T-helper 2 cell treated with Interferon-gamma antibody and Interleukin-4, amounts not matched to agents 5 μg/mL and 100 μg/mL, for 36 hours (primary cell): ENCODE measurements at places on chromosomes 3 and 15.

- no peaks in the 10 kb centered on the region for H3K4me1 ChIP-seq
- DNase-seq = no peak
- H3K27me3 ChIP-seq = no peaks in the 10 kb centered on the region
- H3K36me3 ChIP-seq = no peaks in the 10 kb centered on the region
- H3K4me3 ChIP-seq = no peak overlapping the region
- H3K27ac ChIP-seq = no peak overlapping the region
Measured at GRCh38 chr3:2023959-2024358, 74.7 kb upstream of the CNTN4 start.

- H3K4me3 ChIP-seq = no peak overlapping the region
- no peaks in the 10 kb centered on the region for H3K4me1 ChIP-seq
- no peaks in the 10 kb centered on the region for H3K27me3 ChIP-seq
- no peaks in the 10 kb centered on the region for H3K36me3 ChIP-seq
- DNase-seq = no peak
- no peak overlapping the region for H3K27ac ChIP-seq
Measured at GRCh38 chr3:59264366-59264765, 214.5 kb upstream of the CFAP20DC start.

GRCh38 chr15:83928878-83929418 lies 275.0 kb downstream of the ADAMTSL3 start:
- peaks cover 2% of the 10 kb centered on the region for H3K27me3 ChIP-seq
- peak overlapping the region; percentile 87 for H3K27ac ChIP-seq
- peak; percentile 49 for DNase-seq
- peaks cover 12% of the 10 kb centered on the region for H3K36me3 ChIP-seq
- H3K4me1 ChIP-seq = peaks cover 34% of the 10 kb centered on the region

DNA sequence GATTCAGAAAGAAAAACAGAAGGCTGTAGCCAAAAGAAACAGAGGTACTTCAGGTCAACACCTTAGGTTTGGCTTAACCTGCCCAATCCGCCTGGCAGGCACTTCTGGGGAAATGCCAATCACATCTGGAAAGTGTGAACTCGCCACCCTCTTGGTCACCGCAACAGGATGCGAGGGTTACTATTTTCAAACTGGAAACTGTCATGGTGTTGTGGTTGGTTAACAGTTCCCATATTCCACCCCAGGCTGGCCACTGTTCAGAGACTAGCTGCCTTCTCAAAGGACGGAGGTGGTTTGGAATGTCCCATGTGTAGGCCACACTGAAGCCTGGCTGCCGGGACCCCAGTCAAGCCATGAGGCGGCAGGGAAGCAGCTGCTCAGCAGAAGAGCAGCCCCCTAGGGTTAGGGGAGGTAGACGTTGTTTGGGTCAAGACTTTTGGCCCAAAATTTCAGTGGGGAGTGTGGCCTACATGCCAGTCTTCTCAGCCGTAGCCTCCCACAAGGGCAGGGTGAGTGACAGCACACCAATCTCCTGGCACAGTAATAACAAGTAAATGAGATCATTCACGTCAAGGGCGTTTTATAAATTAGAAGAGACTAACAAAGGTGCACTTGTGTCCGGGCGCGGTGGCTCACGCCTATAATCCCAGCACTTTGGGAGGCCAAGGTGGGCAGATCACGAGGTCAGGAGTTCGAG lies 54.6 kb downstream of the UMPS start:
- H3K27me3 ChIP-seq = peaks cover 2% of the 10 kb centered on the region
- no peak for DNase-seq
- peaks cover 8% of the 10 kb centered on the region for H3K4me1 ChIP-seq
- H3K27ac ChIP-seq = no peak overlapping the region
- no peak overlapping the region for H3K4me3 ChIP-seq
- no peaks in the 10 kb centered on the region for H3K36me3 ChIP-seq

DNA sequence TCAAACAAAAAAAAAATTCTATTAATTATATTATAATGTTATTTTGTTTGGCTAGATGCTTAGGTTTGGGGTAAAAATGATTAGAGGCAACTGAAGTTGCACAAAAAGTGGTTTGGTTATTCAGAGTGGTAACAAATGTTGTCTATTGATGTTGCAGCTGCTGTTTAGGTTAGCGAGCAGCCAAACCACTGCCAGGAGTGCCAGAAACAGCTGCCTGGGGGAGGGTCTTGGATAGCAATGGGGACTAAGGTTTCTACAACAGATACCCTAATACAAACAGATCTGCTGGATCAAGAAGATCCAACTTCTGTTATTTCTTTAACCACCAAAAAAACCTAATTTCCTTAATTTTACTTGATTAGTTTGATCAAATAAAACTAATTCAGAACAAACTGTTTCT lies 26.6 kb downstream of the BTLA start:
- peaks cover 55% of the 10 kb centered on the region for H3K4me1 ChIP-seq
- DNase-seq = no peak
- no peak overlapping the region for H3K27ac ChIP-seq
- H3K4me3 ChIP-seq = peak overlapping the region; percentile 41
- H3K36me3 ChIP-seq = peaks cover 69% of the 10 kb centered on the region

GRCh38 chr15:43795997-43796396 lies 3.9 kb downstream of the SERF2 start:
- peaks cover 43% of the 10 kb centered on the region for H3K4me1 ChIP-seq
- peaks cover 70% of the 10 kb centered on the region for H3K36me3 ChIP-seq
- DNase-seq = no peak

DNA sequence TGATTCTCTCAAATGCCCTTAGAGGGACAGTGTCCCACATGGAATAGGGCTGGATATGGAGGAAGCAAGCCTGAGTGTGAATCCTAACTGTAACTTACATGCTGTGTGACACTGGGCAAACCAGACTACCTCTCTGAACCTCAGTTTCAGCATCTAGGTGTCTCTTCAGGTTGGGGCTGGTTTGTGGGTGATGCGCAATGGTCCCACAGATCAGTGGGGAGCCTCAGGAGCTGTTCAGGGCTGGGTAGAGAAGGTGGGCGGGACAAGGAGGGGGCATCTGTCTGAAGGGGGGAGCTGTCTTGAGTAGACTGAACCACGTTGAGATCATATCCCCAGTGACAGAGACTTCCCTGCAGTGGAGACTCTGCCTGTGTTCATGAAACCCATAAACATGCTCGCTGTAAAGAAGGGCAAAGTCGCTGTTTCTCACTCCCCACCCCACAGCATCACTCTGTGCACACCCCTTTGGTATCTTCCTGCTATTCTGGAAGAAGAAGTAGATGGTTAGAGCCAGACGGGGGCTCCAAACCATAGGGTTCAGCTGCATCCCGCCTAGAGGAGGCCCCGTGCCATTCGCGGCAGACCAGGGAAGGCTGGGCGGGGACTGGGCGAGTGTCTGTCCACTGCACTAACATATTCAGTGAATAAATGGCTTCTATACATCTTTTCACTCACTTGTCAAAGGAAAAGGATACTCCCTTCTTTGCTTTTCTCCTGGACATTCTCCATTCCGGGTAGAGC lies 28.4 kb downstream of the SRPRB start:
- no peak for DNase-seq
- H3K4me1 ChIP-seq = no peaks in the 10 kb centered on the region
- no peak overlapping the region for H3K4me3 ChIP-seq
- H3K27me3 ChIP-seq = no peaks in the 10 kb centered on the region
- H3K36me3 ChIP-seq = no peaks in the 10 kb centered on the region
- no peak overlapping the region for H3K27ac ChIP-seq

DNA sequence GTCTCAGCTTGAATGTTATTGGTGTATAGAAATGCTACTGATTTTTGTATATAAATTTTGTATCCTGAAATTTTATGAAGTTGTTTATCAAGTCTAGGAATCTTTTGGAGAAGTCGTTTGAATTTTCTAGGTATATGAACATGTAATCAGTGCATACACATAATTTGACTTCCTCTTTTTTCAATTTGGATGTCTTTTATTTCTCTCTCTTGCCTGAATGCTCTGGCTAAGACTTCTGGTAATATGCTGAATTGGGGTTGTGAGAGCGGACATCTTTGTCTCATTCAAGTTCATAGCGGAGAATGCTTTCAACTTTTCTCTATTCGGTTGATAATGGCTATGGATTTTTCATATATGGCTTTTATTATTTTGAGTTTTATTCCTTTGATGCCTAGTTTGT lies 100.9 kb upstream of the MCTP2 start:
- H3K27ac ChIP-seq = no peak overlapping the region
- peaks cover under 1% of the 10 kb centered on the region for H3K4me1 ChIP-seq

- no peaks in the 10 kb centered on the region for H3K4me1 ChIP-seq
- no peaks in the 10 kb centered on the region for H3K27me3 ChIP-seq
- no peak for DNase-seq
- no peak overlapping the region for H3K4me3 ChIP-seq
Measured at GRCh38 chr3:162647321-162647720, 1150.7 kb downstream of the OTOL1 start.

DNA sequence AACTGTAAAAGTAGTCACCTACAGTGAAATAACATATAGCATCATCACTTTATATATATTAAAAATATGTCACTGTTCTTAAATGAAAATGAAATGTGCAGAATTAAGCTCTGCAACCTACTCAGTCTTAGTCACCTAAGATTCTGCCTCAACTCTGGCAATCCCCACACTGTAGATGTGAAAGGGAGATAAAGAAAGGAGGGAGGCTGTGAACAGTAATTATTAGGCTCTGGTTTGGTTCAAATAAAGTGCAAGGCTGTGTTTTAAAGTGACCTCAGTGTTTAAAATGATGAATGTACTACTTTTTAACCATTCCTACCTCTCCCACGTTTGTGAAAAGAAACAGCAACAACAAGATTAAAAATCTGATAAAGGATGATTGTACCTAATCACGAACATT lies 72.2 kb downstream of the ATP8B4 start:
- peak; percentile 28 for DNase-seq
- H3K27ac ChIP-seq = no peak overlapping the region
- peaks cover 15% of the 10 kb centered on the region for H3K4me1 ChIP-seq

GRCh38 chr3:184734903-184735701 lies 23.2 kb upstream of the MAGEF1 start:
- H3K36me3 ChIP-seq = no peaks in the 10 kb centered on the region
- no peaks in the 10 kb centered on the region for H3K4me1 ChIP-seq
- H3K4me3 ChIP-seq = no peak overlapping the region
- peaks cover 11% of the 10 kb centered on the region for H3K27me3 ChIP-seq
- DNase-seq = no peak

DNA sequence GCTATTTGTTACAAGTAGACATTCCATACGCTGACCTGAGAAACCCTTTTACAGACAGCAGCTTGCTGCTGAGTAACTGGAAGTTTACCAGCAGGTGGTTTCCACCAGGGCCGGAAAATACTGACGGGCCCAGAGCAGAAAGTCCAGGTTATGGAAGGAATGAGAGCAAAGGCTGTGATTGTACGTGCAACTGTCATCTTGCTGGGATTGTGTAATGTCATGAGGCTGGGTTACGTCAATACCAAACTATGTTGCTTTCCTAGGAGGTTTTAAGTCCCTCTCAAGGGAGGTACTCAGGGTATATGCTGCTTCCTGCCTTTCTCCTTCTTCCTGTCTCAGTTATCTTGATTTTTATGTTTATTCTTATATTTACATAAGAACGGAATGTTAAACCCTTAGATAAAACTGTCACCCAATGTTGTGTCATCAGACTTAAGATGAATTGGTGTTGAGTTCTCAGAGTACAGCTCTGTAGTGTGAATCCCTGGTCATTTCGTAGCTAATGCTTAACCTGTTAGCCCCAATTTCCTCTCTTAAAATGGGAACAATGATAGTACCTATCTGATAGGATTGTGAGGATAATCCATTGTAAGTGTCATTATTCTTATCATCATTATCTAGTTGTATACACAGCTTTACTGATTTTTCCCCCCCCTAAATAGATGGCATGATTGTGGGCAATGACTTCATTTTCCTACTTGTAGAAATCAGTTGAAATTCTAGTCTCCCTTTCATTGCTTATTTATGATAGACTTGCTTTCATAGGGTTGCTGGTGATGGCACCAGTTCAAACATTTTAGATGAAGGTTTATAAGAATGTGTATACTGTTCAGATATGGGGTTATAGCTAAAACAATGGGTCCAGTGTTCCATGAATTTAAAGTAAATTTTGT lies 101.4 kb downstream of the FNDC3B start:
- H3K36me3 ChIP-seq = peaks cover 5% of the 10 kb centered on the region
- no peak overlapping the region for H3K27ac ChIP-seq
- H3K27me3 ChIP-seq = no peaks in the 10 kb centered on the region
- DNase-seq = no peak
- H3K4me1 ChIP-seq = peaks cover 53% of the 10 kb centered on the region

GRCh38 chr3:98855806-98856400 lies 45.6 kb downstream of the DCBLD2 start:
- no peak overlapping the region for H3K4me3 ChIP-seq
- no peaks in the 10 kb centered on the region for H3K27me3 ChIP-seq
- no peak overlapping the region for H3K27ac ChIP-seq
- no peaks in the 10 kb centered on the region for H3K36me3 ChIP-seq
- H3K4me1 ChIP-seq = no peaks in the 10 kb centered on the region

DNA sequence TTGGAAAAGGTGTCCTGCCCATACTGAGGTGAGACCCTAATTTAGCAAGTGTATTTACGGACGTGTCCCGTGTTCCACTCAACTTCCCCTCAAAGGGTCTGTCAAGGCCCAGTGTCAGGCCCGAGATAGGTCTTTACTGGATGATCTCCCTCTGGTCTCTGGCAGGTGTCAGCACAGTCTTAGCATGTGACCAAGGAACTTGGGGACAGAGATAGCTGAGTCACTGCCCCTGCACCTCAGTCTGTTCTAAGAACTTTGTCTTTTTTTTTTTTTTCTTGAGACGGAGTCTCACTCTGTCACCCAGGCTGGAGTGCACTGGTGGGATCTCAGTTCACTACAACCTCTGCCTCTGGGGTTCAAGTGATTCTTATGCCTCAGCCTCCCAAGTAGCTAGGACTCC lies 32.1 kb upstream of the ALPK3 start:
- no peak for DNase-seq
- peaks cover 42% of the 10 kb centered on the region for H3K36me3 ChIP-seq
- no peak overlapping the region for H3K4me3 ChIP-seq
- peaks cover 24% of the 10 kb centered on the region for H3K4me1 ChIP-seq
- H3K27ac ChIP-seq = no peak overlapping the region

DNA sequence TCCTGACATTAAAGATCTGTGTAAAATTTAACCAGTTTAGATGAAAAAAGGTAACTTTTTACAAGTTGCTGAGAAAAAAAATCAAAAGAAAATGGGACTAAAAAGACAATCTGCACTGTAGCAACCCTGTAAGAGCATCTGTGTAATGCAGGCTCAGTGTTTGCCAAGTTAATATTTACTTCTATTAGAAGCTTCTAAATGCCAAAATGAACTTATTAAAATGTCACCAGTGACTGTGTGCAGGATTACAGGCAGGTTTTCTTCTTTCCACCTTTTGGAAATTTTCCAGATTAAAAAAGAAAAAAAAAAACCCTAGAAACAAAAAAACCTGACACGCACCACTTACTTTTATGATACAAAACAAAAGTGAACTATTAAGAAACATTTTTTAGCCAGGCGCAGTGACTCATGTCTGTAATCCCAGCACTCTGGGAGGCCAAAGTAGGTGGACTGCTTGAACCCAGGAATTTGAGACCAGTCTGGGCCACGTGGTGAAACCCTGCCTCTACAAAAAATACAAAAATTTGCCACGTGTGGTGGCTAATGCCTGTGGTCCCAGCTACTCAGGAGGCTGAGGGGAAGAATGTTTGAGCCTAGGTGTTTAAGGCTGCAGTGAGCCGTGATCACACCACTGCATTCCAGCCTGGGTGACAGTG lies 87.2 kb downstream of the TJP1 start:
- no peak overlapping the region for H3K27ac ChIP-seq
- H3K4me3 ChIP-seq = no peak overlapping the region
- no peak for DNase-seq
